ENCODE measurements at places on chromosomes 5 and 9.

GRCh38 chr5:181181650-181182565 is 23.1 kb downstream of the TRIM7 start:
- no peak for DNase-seq

GRCh38 chr5:152505442-152506042 is 100.5 kb upstream of the NMUR2 start:
- DNase-seq: peak; percentile 9

- no peak for DNase-seq
Observed at GRCh38 chr5:144201588-144201987, 30.9 kb downstream of the KCTD16 start.

DNA sequence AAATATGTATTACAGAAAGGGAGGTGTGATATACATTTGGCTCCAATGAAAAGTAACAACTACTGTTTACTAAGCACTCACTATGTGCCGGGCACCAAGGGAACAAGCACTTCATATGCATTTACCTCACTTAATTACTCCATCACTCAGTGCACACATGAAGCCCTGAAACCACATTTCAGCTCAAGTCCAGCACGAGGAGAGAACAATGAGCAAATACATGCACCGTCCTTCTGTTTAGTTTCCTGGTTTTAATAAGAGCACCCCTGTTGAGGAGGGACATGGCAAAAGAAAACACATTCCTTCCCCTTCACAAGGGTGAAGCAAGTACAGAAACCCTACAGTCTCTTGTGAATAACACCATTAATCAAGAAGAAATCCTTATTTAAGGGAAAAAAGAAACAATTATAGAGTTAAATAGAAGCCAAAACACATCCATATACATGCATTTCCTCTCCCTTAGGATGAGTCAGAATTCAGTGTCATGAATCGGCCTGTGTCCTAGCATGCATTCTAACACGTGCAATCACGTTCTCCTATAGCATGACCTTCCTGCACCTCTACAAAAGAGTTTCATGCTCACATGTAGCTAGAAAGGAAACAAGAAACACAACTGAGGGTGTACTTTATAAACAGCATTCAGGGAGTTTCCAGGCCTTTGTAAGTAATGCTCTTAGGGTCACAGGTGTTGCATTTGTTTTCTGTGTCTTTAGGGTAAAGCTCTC is 411.6 kb downstream of the BNC2 start:
- DNase-seq: no peak

- no peak for DNase-seq
Observed at GRCh38 chr9:96599298-96599697, 20.3 kb downstream of the CDC14B start.

- no peak for DNase-seq
Observed at GRCh38 chr5:90170261-90170660, 239.3 kb downstream of the CETN3 start.

GRCh38 chr5:32651638-32652037 is 59.5 kb upstream of the NPR3 start:
- DNase-seq: no peak

- no peak for DNase-seq
Observed at GRCh38 chr5:2375757-2376250, 375.7 kb downstream of the IRX2 start.

DNA sequence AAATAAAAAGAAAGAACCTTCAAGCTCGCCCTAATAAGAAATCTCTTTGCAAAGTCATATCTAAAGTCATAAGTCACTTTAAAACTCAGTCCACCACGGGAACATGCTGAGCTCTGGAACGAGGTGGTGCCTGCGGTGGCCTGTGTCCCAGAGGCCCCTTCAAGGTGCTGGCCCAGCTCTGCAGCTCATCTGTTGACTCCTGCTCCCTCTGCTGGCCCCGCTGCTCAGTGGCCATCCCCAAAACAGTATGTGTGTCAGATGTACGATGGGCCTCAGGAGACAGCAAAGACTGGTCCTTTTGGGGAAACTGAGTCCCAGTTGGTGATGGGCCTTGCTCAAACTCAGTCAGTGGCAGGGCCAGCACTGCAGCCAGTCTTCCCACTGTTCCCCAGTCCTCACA is 22.8 kb upstream of the FOXB2 start:
- DNase-seq: no peak

DNA sequence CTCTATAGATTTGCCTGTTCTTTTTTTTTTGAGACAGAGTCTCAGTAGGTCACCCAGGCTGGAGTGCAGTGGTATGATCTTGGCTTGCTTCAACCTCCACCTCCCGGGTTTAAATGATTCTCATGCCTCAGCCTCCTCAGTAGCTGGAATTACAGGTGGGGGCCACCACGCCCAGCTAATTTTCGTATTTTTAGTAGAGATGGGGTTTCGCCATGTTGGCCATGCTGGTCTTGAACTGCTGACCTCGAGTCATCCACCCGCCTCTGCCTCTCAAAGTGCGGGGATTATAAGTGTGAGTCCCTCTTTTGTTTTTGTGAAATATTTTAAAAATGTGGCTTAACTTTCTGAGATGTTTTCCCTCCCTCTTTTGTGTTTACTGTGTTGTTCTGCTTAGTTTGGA is 29.2 kb downstream of the HSPA4 start:
- DNase-seq: no peak

DNA sequence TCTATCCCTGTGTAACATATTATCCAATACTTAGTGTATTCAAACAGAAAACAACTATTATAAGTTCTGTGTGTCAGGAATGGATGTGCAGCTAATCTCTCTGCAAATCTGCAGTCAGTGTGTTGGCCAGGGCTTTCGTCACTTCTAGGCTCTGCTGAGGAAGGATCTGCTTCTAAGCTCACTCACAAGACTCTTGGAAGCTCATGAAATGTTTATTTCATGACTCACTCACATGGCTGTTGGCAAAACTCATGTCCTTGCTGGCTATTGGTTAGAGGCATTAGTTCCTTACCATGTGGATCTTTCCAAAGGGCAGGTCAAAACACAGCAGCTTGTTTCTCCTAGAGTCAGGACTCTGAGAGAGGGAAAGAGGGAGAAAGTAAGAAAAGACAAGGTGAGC is 367.4 kb upstream of the SMARCA2 start:
- no peak for DNase-seq

DNA sequence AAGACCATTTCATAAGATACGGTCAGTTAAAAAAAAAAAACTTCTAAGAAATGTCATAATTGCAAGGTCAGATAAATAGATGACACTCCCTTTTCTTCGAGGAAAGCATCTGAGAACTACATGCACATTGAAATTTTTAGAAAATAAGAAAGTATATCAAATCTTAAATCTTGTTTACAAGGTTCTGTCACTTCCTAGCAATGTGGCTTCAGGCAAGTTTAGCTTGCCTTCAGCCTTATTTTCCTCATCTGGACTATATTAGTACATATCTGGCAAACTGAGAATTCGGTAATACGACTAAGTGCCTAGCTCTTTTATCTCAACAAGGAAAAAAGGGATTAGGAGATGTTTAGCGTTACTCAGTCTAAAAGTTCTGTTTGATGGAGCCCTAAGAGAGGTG is 32.5 kb upstream of the OR2K2 start:
- DNase-seq: no peak

DNA sequence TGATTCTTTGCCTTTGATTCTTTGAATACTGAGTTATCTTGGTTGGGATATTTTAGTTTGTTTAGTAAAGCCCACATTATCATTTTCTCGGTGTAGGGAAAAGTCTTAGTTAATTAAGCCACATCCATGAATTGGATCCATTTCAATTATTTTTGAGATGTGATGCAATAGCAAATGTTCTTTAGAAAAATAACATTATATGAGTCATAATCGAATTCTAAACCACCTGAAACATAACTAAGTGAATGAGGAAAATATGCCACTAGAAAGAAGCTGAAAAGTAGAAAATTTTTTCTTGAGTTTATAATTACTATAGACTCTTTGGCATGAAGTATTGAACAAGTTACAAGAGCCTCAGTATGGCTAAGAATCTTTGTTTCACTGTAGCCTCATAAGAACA is 17.5 kb upstream of the CCDC192 start:
- no peak for DNase-seq

DNA sequence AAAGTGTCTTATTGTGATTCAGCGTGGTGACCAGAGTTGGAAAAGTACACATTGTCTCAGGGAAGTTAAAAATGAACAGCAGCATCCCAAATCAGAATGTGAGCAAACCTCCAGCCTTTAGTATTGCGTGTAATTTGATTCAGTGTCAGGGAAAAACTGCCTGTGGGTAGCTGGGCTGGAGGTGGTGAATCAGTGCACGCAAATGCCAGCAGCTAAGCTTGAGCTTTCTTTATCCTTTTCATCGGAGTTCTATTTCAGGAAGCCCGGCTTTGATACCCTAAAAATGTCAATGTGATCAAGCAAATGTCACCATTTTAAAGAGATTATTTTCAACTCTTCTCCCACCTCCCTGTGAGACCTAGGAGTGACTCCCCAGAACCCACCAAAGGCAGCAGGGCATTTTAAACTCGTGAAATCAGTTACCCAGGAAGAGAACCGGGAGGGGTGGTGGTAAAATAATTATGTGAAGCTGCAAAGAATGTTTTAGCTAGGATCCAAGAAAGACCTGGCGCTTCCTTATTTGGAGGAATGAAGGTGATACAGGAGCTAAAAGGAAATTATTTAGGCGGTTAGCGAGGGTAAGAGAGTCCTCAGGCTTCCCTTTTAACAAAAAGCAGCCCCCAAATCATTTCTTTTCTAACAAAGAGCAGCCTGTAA is 25.7 kb upstream of the C5orf47 start:
- no peak for DNase-seq

- peak; percentile 88 for DNase-seq
Observed at GRCh38 chr9:21802418-21803000, at the start of gene MTAP. MTAP (plus strand) TSS chr9:21802636; CDS start chr9:21802749, 113 bp downstream.

GRCh38 chr5:142874540-142874939 is 104.4 kb downstream of the ARHGAP26 start:
- DNase-seq: no peak

GRCh38 chr9:33250458-33250995 is 10.6 kb downstream of the SPINK4 start:
- DNase-seq: no peak

GRCh38 chr9:5870691-5871090 is 20.0 kb upstream of the MLANA start:
- no peak for DNase-seq

DNA sequence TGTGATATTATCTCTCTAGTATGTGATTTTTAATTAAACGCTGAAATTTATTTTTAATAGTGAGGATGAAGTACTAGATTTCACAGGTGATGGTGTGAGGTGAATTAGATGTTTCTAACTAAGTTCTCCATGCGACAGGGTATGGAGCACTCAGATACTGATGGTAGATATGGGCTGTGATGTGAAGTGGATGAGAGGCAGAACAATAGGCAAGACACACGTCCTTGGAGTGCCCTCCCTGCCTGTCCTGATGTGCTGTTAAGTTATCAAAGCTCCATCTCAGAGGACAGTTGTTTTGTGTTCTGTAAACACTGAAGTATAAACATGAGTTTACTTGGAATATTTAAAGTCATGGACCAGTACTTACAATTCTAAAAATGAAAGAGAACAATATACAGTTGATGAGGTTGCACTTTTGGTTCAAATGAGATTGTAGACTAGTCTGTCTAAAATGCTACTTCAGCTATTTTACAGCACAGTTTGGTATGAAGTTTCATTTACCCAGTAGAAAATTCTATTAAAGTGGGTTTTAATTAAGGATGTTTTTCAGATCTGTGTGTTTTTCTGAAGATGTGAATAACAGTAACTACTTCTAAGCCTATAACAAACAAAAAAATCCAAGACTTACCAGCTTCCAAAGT is 64.2 kb downstream of the C7 start:
- no peak for DNase-seq

GRCh38 chr5:101009758-101010519 is 106.9 kb upstream of the ST8SIA4 start:
- no peak for DNase-seq

DNA sequence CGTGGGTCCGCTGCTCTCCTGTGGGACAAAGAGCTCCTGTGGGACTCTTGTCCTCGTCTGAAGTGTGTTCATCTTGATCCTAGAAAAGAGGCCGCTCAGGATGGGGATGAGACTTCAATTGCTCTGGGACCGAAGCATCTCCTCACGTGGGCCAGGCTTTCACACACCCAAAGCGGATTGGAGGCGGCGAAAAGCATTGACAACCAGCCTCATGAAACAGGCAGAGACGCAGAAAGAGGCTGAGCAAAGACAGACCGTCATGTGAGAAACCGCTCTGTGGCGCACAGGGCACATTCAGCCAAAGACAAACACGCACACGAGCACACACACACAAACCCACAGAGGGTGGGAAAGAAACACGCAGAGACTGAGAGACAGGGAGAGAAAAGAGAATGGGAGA is 479.5 kb downstream of the SPATA31A7 start:
- DNase-seq: no peak

GRCh38 chr5:33372721-33373472 is 67.9 kb upstream of the TARS1 start:
- DNase-seq: no peak

- DNase-seq: no peak
Observed at GRCh38 chr9:116596646-116597045, 90.5 kb upstream of the TRIM32 start.

GRCh38 chr5:177468329-177468684 is 5.1 kb downstream of the DBN1 start:
- DNase-seq: no peak

- no peak for DNase-seq
Observed at GRCh38 chr9:84254972-84255371, 85.6 kb downstream of the SLC28A3 start.

DNA sequence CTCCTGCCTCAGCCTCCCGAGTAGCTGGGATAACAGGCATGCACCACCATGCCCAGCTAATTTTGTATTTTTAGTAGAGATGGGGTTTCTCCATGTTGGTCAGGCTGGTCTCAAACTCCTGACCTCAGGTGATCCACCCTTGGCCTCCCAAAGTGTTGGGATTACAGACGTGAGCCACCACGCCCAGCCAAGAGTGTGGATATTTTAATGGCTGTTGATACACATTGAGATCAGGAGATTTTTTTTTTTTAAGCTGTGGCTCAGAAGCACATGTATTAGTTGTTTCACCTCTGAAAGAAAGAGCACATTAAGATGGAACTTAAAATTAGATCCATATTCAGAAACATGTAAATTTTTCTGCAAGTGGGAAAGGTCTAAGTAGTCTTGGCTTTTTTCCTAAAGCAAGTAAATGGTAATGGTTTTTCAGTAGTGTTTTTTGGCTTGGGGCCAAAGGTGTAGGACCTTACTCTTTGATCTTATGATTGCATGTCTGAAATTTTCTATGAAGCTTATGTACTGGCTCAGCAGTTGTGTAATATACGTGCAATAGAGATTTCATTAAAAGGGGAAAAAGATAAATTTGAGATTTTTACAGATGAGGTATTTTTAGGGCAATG is 9.9 kb downstream of the RBM27 start:
- no peak for DNase-seq

- DNase-seq: no peak
Observed at GRCh38 chr5:180790524-180790923, 12.1 kb downstream of the MGAT1 start.

- DNase-seq: no peak
Observed at GRCh38 chr9:127651697-127652610, 39.9 kb downstream of the STXBP1 start.

DNA sequence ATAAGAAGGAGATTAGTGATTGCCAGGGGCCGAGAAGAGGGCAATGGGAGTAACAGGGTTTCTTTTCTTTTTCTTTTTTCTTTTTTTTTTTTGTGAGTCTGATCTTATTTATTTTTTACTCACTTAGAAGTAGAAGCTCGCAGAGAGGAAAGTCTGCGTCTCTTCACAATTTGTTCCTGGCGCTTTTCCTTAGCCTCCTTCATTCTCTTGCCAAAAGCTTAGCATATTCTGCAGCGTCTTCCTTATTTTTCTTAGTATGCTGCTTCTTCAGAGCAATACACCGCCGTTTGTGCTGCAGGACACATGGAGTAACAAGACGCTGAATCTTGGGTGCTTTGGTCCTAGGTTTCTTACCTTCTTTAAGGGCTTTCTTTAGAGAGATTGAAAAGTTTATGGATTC is 30.3 kb upstream of the DENND4C start:
- no peak for DNase-seq

All from NCI-H1048 (cell line).